ENCODE measurements at places on chromosomes 12 and 14. TPM values are rescaled to one million over a fixed set of nuclear protein-coding genes. Genes with fewer than 3 reads are reported as not detected.

DNA sequence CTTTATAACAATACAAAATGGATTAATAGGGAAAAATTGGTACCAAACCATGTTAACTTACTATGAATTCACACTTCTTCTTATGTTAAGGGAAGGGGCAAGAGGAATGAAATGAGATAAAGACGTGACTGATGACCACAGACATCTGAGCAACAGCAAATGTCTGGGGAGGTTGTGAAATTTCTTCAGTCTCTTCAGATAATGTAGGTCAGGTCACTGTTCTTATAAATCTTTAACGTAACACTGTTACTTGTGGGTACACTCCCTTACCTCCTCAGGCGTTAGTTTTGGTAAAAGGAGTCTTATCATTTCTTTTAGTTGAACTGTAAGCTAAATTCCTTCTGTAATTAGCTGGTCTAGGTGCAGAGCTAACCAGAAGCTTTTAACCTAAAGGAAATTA lies 405.0 kb upstream of the LRFN5 start:
- no peak for DNase-seq

GRCh38 chr12:27828196-27828595 lies 48.2 kb upstream of the MANSC4 start:
- DNase-seq = no peak

DNA sequence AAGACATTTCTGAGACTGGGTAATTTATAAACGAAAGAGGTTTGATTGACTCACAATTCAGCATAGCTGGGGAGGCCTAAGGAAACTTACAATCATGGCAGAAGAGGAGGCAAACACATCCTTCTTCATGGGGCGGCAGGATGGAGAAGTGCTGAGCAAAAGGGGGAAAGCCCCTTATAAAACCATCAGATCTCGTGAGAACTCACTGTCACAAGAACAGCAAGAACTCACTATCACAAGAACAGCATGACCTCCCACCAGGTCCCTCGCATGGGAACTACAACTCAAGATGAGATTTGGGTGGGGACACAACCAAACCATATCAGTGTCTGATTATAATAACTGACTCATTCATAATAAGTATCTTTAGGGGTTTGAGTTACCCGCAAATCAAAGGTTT lies 6.4 kb downstream of the SLC39A9 start:
- no peak for DNase-seq

Gene GPR84
- not detected for total RNA-seq

DNA sequence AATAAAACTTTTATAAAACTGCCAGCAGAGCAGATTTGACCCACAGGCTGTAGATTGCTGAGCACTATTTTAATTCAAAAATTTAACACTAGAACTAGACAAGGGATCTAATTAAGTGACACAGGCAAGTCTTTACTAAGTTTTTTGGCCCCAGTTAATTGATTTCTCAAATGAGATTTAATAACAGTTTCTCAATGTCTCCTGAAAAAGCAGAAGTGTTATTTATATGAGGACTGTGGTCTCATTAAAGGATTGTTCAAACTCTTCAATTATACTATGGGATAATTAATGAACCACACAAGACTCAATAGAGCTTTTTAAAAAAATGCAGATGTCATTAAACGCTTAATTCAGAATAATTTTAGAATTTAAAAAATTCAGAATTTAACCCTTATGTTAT lies 1.9 kb downstream of the HEATR5A start:
- no peak for DNase-seq

GRCh38 chr12:50390316-50390741 lies 6.1 kb downstream of the FAM186A start:
- no peak for DNase-seq

Gene KRT71
- total RNA-seq = not detected

GRCh38 chr14:70139384-70139783 lies 49.4 kb downstream of the SLC8A3 start:
- no peak for DNase-seq

DNA sequence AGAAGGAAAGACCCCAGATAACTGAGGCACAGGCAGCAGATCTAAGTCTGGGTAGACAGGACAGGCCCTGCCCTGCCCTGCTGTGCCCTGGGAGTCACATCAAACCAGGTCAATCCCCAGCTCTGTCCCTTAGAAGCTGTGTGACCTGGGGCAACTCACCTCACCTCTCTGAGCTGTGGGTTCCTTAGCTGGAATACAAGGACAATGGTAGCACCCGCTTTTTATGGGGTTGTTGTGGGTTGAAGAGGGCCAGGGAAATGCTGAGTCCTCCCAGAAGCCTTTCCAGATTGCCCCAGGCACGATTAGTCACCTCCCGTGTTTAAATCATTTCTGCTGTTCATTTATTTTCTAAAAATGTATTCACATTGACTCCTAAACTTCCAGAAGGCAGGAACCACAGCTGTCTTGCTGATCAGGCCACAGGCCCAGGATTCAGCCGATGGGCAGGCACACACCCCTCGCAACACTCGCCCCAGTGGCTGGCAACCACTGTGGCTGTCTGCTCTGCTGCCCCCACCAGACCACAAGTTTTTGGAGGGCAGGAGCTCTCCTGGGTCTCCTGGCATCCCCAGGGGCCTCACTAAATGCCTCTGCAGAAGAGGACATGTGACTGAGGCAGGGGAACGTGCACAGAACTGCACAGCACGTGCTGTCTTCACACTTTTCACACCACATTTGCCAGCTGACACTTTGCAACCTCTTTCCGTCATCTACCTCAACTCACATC lies 3.0 kb downstream of the SELPLG start:
- DNase-seq = no peak

GRCh38 chr12:71046215-71046614 lies 111.6 kb downstream of the TSPAN8 start:
- no peak for DNase-seq

GRCh38 chr12:124623344-124624035 lies 56.1 kb upstream of the NCOR2 start:
- DNase-seq = no peak

- no peak for DNase-seq
Observed at GRCh38 chr12:15899282-15899870, 11.8 kb upstream of the DERA start.

Gene VRTN
- total RNA-seq = not detected

GRCh38 chr14:44803239-44803905 lies 158.4 kb downstream of the KLHL28 start:
- no peak for DNase-seq

GRCh38 chr14:32473464-32473855 lies 144.4 kb downstream of the AKAP6 start:
- DNase-seq = no peak

GRCh38 chr12:98924-99352 lies 32.4 kb downstream of the IQSEC3 start:
- DNase-seq = no peak

DNA sequence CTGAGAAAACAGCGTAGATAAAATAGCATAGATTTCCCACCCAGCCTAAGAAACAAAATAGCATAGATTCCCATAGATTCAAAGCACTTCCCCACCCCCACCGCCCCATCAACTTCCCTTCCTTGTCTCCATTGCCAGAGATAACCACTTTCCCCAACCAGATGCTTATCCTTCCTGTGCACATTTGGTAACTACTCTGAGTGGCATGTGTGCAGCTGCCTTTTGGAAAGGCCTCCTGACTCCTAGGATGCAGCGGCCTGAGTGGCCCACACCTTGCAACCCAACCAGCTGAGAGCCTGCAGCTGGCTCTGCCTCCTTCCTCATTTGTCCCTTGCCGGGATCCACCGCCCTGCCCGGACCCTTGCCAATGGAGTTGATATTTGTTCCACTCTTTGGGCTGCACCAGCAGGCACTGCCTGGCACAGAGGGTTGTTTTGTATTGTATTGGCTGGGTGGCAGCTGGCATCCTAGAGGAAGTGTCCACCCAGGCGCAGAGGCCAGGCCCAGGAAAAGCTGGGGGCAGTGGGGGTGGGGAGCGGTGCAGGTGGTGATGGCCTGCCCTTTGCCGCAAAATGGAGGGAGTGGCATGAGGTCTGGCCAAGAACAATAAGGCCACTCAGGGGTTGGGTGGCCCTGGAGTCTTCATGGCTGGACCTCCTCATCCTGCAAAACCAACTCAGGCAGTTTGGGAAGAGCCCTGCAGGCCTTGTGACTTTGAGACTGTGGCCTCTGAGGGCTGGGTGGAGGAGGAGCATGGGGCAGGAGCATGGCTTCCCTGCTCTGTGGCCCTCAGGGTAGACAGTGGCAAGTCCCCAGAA lies 4.9 kb downstream of the SLC48A1 start:
- no peak for DNase-seq

GRCh38 chr12:95710386-95710785 lies 80.2 kb downstream of the NTN4 start:
- no peak for DNase-seq

Gene PFDN5
- total RNA-seq = 309 TPM

Gene NABP2
- 38.7 TPM for total RNA-seq

DNA sequence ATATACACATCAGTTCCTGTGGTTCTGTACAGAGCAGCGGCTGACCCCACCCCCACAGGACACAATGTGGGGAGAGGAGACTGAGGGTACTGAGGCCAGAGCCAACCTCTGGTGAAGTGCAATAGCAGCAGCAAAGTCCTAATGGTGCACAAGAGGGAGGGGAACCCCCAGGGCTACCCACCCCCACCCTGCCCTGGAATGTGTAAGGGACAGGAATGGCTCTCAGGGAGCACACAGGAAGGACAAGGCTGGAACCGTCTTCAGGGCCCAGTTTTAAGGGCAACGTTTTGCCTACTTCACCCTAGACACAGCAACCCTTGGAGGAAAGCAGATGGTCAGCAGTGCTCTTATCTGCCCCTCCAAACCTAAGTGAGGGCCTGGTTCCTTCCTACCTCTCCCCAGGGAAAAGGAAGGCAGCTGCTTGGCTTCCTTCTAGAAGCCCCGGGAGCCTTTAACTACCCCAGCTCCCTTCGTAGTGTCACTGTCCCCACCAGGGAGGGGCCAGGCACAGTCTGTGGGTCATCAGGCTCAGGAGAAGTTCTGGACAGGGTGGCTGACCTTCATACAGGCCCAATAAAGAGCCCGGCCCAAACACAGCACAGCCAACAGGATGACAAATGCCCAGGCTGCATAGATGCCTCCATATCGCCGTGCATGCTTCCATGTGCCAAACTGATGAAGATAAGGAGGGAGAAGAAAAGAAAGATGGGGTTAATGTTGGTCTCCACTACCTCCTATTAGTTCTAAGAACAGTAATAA lies 3.0 kb downstream of the PIP4P1 start:
- DNase-seq = no peak

GRCh38 chr14:25537846-25538455 lies 488.0 kb upstream of the STXBP6 start:
- no peak for DNase-seq

Gene SYNDIG1L
- total RNA-seq = not detected

Gene P2RX7
- 0.39 TPM for total RNA-seq

DNA sequence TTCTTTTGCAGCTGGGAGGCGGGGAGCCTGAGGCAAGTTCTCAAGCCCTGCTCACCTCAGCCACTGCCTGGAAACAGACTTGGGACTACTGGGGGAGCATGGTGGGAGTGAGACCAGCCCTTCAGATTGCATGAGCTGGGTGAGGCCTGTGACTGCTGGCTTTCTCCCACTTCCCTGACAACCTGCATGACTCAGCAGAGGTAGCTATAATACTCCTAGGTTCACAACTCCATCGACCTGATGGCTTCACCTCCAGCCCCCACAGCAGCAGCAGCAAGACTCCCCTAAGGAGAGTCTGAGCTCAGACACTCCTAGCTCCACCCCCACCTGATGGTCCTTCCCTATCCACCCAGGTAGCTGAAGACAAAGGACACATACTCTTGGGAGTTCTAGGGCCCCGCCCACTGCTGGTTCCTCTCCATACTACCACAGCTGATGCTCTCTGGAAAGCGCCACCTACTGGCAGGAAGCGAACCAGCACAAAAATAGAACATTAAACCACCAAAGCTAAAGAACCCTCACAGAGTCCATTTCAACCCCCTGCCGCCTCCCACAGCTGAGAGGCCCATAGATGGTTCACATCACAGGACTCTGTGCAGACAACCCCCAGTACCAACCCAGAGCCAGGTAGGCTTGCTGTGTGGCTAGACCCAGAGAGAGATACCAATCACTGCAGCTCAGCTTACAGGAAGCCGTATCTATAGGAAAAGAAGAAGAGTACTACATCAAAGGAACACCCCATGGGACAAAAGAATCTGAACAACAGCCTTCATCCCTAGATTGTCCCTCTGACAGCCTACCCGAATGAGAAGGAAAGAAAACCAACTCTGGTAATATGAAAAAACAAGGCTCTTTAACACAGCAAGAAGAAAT lies 68.7 kb downstream of the RPAP3 start:
- no peak for DNase-seq

DNA sequence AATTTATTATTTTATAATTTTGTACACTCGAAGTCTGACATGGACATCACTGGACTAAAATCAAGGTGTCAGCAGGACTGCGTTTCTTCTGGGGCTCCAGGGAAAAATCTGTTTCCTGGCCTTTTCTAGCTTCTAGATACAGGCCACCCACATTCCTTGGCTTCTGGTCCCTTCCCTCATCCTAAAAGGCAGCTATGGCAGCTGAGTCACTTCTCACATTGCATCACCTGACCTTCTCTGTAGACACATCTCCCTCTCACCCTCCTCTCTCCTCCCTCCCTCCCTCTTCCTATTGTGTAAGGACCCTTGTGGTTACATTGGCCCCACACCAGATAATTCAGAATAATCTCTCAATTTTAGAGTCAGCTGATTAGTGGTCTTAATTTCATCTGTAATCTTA lies 92.4 kb downstream of the RPS6KA5 start:
- no peak for DNase-seq

Gene PLEK2
- not detected for total RNA-seq

Gene NUP37
- 25.9 TPM for total RNA-seq

GRCh38 chr14:89648510-89648909 lies 231.5 kb upstream of the FOXN3 start:
- DNase-seq = no peak

Gene CAPZA3
- not detected for total RNA-seq

Gene DNAH10
- total RNA-seq = 0.95 TPM

DNA sequence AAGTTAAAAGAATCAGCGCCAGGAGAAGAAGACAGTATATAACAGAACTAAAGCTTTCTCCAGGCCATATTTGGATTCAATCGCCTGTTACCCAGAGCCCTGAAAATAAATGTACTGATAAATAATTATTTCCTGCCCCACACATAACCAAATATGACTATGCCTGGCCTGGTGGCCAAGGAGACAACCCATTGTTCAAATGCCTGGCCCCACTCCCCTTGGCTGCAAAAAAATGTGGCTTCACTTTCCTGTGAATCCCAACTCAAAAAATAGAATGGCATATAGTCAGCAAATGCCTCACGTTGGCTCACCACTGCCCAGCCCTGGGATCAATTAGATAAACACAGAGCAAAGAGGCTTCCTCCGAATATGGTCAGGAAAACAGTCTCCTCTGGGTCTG lies 472.1 kb downstream of the BCL11B start:
- no peak for DNase-seq

GRCh38 chr14:92417759-92418158 lies 94.8 kb downstream of the SLC24A4 start:
- DNase-seq = no peak

Gene CSRP2
- 215 TPM for total RNA-seq
